Germinal center (tissue), 1 donor: ENCODE measurements at places on chromosomes 3 and 15.
A peak's percentile ranks its signal among the peaks of the same experiment; 100 is the strongest.

GRCh38 chr3:83092521-83093221 lies 1331.2 kb upstream of the GBE1 start:
- no peak for DNase-seq

DNA sequence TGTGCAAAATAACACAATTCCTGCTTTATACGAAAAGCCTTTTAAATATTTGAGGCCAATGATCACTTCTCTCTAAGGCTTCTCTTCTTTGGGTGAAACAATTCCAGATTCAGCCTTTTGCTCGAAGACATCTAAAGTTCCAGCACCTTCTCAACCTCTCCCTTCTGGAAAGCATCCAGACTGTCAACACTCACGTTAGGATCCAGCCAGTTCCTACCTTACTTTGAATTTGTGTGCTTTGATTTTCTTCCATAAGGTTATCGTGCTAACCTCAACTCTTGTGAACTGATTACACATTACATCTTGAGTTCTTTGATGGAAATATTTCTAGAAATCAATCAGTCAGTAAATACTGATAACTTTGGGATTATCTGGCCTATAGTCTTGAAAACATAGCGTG lies 125.3 kb upstream of the ETV5 start:
- no peak for DNase-seq

- DNase-seq = no peak
These were observed 333.5 kb upstream of the SEMA6D start for GRCh38 chr15:47383801-47384200.

GRCh38 chr3:143329567-143330211 lies 210.1 kb downstream of the CHST2 start:
- no peak for DNase-seq

- DNase-seq = no peak
These were observed 2.3 kb downstream of the CHP1 start for GRCh38 chr15:41233367-41233771.

DNA sequence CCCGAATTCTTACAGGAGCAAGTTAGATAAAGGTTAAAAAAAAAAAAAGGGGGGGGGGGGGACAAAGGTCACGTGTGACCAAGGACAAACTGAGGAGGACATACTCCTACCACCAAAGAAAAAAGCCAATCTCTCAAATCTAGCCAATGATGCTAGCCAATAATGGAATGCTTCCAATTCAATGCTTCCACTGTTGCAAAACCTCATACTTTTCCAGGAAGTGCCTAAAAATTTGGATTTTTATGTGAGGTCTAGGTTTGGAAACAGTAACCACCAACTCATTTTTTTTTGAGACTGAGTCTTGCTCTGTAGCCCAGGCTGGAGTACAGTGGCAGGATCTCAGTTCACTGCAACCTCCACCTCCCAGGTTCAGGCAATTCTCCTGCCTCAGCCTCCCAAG lies 11.4 kb downstream of the MSL2 start:
- DNase-seq = no peak

DNA sequence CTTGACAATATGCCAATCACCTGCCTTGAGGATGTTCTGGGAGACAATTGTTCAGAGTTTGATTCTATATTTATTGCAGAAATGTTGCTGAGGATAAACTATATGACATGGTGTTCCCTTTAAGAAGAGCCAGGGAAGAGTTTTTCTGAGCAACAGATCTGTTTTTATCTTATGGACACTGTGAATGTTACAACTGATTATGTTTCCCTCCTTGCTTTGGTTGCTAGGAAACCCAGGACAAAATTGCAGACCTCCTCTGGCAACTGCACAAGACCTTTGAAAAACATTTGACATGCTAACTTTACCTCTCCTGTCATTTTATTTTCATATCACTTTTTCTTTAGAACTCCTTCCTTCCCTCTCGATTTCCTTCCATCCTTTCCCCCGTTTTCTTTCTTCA lies 8.2 kb upstream of the TM6SF1 start:
- no peak for DNase-seq

DNA sequence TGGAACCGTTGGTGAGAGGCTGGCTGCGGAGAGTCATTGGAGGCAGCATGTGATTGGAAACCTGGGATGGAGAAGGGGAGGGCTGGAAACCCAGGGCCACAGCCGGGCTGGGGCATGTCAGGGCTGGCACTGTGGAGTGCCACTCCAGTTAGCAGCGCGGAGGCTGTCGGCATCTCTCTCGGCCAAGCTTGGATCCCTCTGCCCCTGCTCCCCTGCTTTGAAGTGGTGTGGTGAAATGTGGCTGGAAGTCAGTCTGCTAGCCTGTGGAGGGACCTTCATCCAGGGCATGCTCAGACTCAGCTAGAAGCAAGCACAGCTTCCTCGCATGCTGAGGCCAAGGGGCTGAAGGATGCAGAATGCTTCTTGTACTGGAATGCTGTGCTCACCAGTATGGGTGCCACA lies 13.5 kb downstream of the SLCO3A1 start:
- no peak for DNase-seq

DNA sequence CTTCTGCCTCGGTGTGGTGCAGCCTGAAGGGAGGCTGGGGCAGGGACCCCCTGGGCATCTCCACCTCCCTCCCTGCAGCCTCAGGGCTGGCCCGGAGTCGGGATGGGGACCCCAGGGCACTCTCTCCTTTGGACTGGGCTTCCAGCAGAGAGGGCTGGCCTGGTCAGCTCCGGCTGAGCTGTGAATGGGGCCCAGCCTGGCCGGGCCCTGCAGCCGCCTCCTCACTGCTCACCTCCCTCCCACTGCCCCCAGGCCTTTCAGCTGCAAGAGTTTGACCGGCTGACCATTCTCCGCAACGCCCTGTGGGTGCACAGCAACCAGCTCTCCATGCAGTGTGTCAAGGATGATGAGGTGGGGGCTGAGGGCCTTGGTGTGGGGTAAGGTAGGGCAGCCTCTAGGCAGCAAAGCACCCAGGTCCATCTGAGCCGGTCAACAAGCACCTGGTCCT lies 36.0 kb downstream of the PSTPIP1 start:
- no peak for DNase-seq

DNA sequence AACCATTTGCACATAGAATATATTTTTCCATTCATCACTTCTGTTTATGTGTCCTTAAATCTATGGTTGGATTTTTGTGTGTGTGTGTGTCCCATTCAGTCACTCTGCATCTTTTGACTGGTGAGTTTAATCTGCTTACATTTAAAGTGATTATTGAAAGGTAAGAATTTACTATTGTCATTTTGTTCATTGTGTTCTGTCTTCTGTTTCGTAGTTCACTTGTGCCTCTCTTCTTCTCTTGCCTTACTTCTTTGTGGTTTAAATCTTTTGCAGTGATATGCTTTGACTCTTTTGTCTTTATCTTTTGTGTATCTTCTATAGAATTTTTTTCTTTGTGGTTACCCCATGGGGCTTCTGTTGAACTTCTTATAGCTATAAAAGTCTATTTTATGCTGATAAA lies 166.3 kb upstream of the UBE3A start:
- DNase-seq = no peak

GRCh38 chr15:99511866-99512661 lies 53.7 kb upstream of the MEF2A start:
- peak; percentile 71 for DNase-seq

DNA sequence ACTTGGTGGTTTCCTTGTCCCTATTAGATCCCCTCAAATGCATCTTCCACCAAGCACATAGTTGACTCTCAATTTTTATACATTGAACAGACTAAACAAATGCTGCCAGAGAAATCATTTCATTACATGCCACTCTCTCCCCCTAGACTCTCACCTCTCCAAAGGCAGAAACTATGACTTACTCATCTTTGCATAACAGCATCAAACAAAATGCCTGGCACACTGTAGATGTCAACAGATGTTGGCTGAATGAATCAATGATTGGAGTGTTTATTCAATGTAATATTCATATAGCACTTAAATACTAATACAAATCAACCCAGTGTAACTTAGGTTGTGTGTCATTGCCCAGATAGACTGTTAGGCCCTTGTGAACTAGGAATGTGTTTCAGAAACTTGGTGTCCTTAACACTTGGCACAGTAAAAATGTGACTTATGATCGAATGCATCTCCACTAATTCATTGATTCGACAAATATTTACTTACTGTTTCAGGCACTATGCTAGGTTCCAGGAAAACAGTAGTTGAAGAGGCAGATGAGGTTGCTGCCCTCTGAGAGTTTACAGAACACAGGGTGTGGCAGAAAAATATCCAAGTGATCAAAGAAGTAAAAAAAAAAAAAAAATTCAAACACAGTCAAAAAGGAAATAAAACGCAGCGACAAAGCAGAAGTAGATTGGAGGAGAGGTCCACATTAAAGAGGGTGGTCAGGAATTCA lies 188.5 kb upstream of the LRRN1 start:
- DNase-seq = no peak

- no peak for DNase-seq
These were observed 647.2 kb upstream of the UBE2E2 start for GRCh38 chr3:22555753-22556435.

DNA sequence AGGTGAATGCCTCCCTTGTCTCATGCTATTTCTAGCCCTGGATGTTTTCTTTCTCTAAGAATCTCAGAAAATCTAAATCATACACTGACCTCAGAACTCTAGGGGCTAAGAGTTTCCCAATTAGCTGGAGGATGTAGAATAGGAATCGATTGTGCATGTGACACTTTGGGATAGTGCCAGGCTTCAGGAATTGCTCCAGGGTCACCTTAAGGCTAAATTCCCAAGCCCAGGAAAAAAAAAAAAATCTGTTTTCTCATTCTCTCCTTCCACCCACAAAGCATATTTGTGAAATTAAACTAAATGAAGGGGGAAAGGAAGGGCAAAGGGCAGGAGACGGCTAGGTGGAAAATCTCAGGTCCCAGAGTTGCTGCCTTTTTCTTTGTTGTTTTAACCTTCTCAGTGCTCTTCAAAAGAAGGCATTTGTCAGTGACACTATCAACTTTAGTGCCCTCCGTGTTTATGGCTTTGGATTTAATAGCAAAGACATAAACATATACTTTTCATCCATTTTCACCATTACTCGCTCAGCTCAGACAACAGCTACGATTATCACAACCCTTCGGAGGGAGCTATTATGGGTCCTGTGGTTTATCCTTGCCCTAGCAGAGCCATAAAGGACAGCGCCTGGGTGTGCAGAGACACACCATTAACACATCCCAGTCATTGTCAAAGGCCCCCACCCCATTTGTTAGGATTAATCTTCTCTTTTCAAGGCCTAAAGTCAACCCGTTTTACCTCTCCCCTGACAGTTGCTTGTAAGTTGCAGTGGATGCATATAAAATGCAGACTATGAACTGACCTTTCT lies 271.7 kb downstream of the PDZRN3 start:
- no peak for DNase-seq

- DNase-seq = no peak
These were observed 274.3 kb upstream of the PPP2R3A start for GRCh38 chr3:135691240-135691639.

GRCh38 chr3:1774597-1774996 lies 324.1 kb upstream of the CNTN4 start:
- DNase-seq = no peak

- no peak for DNase-seq
These were observed 8.9 kb upstream of the ADAMTS17 start for GRCh38 chr15:100350434-100351226.

- no peak for DNase-seq
These were observed 8.3 kb downstream of the BMF start for GRCh38 chr15:40100123-40100946.

GRCh38 chr15:31098491-31098917 lies 3.0 kb downstream of the TRPM1 start:
- no peak for DNase-seq

DNA sequence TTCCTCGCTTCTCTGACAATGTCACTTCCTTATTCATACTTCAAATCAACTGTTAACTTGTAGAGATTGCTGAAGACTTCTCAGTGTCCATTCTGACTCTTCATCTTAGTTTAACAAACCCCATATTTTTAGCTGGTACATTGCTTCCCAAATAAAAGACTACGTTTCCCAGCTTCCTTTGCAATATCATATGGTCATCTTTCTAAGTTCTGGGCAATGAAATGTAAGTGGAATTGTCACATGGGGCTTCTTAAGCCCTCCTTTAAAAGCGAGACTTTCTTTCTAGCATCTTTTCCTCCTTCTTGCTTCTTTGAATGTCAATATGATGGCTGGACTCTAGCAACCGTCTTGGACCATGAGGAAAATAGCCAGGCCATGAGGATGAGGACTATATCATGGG lies 239.0 kb downstream of the ZNF621 start:
- DNase-seq = no peak

GRCh38 chr15:41804361-41804760 lies 23.5 kb upstream of the JMJD7 start:
- DNase-seq = no peak

DNA sequence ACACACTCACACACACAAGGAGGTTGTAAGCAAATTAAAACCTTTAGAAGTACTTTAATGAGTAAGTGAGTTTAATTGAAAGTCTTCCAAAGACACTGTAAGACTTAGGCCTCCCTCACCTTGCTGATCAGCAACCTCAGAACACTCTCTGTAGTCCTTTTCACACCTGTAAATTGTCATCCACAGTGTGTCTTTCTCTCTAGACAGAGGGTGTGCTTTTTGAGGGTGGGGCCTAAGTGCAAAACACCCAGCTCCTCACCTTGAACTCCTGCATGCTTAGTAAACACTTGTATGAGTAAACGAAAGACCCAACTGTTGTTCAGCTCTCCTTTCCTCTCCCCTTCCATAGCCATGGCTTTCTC lies 183.2 kb upstream of the IL12A start:
- no peak for DNase-seq

GRCh38 chr3:119258915-119259314 lies 18.2 kb upstream of the B4GALT4 start:
- DNase-seq = peak; percentile 46

- no peak for DNase-seq
These were observed 3.1 kb upstream of the ABHD6 start for GRCh38 chr3:58234516-58234931.

DNA sequence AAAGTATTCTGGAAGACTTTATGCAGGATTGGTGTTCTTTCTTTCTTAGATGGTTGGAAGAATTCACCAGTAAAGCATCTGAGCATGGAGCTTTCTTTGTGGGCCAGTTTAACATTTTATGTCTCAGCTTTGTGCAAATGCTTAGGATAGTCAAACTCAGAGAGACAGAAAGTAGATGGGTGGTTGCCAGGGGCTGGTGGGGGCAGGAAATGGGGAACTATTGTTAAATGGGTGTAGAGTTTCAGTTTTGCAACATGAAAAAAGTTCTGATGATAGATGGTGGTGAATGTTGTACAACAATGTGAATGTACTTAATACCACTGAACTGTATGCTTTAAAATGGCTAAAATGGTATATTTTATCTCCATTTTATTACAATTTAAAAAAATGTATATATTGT lies 24.8 kb downstream of the SPCS1 start:
- no peak for DNase-seq

DNA sequence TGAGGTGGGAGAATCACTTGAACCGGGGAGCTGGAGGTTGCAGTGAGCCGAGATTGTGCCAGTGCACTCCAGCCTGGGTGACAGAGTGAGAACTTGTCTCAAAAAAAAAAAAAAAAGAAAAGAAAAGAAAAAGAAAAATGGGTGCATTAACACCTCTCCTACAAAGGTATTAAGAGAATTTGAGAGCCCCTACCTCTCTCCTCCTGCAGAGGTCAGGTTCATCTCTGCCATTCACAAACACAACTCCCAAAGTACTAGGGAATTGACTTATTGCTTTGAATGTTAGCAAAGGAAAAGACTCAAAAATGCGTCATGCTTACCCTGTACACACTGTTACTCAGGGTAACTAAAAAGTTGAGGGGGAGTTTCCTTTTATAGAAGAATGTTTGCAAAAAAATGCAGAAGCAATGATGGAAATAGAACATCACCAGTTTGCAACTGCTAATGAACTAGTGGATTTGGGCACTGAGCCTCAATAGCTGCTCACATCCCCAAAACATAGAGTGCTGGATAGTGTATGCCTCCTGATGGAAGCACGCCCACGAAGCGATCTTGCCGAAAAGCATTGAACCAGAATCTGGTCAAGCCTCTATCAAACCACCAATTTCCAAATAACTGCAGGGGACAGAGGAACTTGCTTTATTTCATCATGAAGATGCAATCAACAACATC lies 15.5 kb upstream of the LYZL4 start:
- no peak for DNase-seq
